ENCODE measurements at places on chromosomes 7 and 10.

GRCh38 chr7:1609023-1609422, 39.2 kb upstream of the PSMG3 start:
- no peak for DNase-seq

DNA sequence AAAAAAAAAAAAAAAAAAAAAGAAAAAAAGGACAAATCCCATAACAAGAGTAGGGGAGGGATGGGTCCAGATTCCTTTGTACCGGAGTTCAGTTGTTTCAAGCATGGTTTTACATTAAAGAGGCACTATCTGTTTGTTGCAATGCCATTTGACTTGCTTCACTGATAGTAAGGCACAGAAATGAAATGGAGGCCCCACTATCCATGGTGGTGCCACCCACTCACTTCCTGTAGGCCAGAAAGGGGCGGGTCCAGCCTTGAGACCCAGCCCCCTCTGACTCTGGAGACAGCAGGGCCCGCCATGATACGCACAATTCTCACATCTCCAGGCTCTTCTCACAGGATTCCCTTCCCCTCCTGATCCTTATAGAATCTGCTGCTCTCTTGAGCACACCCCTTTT, 100.0 kb downstream of the CLEC2L start:
- DNase-seq, result no peak

GRCh38 chr10:132546567-132547420, 9.2 kb downstream of the INPP5A start:
- no peak for DNase-seq

DNA sequence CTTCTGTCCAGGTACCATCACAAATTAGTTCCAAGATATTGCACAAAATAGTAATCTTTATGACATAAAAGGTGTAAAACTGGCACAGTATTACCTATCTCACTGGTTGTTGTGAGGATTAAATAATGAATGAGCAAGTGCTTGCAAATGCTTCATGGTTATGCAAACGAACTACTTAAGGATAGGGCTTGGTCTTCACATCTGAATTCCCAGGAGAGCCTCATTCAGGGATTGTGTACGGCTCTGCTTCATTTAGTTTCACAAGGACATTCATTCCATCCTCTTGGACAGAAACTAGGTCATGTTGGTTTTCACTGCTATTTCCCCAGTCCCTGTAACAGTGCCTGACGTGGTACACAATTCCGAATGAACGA, 12.1 kb downstream of the ABCA13 start:
- DNase-seq, result no peak

GRCh38 chr7:90613088-90613498, 17.0 kb downstream of the CDK14 start:
- DNase-seq, result peak; percentile 33

DNA sequence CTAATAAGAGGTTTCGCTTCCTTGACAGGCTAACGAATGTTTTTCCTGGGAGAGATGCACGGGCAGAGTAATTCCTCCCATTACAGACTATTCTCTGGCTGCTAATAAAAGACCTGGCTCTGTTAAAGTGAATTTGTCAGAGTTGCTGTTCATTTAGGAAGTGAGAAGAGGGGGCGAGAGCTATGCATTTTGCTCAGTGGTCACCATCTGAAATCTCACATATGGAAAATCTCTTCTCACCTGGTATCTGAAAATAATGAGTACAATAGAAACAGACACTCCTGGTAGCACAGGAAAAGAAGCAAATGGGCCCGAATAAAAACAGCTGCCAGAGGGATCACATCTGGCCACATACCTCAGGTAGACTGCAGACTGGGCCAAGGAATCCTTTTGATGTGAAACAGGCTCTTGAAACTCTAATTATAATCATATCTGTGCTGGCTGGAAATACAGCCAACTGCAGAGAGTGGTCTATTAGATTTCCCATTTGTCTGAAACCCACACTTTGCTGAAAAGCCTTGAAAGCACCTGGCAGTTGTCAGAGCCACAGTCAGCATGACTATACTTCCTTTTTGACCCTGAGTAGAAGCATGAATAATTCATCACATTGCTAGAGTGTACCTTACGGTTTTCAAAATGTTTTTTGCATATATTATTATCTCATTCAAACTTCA, 33.6 kb downstream of the AOAH start:
- DNase-seq, result no peak

- peak; percentile 20 for DNase-seq
Observed at GRCh38 chr10:32318476-32318896, 28.5 kb downstream of the EPC1 start.

- no peak for DNase-seq
Observed at GRCh38 chr10:124240839-124241291, 147.5 kb upstream of the CHST15 start.

DNA sequence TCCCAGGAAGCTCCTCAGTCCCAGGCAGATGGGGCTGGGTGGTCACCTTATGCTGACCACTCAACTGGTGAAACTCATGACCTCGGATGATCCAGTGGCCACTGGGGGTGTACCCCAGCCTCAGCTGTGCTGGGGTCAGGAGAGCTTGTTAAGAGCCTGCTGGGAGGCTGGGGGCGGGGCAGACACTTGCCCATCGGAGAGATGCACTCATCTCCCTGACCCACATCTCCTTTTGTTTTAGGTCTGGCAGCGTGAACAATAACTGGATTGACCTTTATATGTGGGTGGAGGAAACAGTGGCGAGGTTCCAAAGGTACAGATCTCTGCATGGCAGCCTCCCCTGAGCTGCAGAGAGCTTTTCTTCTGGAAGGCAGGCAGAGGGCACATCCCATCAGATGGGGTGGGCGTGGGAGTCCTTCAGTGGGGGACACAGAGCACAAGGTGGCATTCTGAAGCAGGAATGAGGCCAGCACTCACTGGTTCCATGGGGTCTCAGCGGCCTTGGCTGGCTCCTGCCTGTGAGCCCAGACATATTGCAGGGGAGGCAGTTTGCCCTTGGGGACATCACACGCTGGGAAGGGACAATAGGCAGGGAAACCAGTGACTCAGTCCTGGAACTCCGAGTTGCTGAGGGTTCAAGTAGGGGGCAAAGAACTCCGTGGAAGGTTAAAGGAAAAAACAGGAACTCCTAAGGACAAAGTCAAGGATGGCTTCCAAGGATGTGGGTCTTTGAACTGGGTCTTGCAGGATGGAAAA, 5.2 kb downstream of the ANTXRL start:
- DNase-seq, result no peak

GRCh38 chr7:158403013-158403821, 184.4 kb downstream of the PTPRN2 start:
- no peak for DNase-seq

DNA sequence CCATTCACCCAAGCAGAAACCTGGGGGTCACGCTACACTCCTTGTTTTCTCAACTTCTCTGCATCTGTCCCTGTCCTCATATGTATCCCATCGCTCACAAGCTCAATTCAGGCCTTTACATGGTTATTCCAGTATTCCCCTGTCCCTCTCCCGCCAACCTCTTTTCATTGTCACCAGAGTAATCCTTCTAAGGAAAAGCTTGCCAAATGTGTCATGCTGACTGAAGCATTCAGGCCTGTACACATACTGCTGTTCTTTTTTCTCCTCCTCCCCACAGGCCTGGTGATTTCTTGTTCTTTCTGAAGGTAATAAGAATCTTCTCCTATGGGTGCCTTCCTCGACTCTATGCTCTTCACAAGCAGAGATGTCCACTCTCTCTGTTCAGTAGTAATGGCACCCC, 282.2 kb downstream of the PHTF2 start:
- no peak for DNase-seq

- no peak for DNase-seq
Observed at GRCh38 chr10:44619975-44620374, 235.1 kb upstream of the CXCL12 start.

DNA sequence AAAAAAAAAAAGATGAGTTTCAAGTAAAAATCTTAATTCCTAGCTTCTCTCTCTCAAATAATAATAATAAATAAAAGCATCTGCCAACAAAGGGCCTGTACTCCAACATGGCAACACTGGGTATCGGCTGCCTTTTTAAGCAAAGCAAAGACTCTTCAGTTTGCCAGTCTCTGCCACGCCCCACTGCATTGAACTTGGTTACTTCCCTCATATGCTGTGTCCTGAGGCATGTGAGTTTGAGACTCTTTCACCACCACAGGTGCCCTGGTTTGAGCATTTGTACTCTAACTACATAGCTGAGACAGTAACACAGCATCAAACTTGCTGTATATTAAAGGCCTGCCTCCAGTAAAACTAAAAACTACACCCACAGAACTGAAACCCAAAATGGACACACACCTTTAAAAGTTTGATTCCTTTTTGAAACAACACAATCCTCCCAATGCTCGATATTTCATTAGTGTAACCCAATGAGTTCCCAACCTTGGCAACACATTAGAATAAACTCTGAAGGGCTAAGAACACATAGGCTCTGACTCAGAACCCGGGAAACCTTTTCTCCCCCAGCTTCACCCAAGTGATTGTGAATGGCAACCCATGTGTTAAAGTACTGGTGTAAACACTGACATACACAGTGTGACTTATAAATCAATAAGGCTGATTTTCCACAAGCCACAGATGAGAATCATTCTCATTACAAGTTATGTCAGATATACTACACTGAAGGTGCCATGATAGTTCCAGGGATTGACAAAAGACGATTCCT, 12.0 kb downstream of the JAZF1 start:
- DNase-seq, result no peak

GRCh38 chr10:69179089-69179742, 818 bp upstream of the SUPV3L1 start:
- no peak for DNase-seq
